NB4 (cell line): ENCODE measurements at places on chromosomes 5 and 9.

GRCh38 chr5:68818057-68818695 is 275.6 kb upstream of the SLC30A5 start:
- DNase-seq = no peak

DNA sequence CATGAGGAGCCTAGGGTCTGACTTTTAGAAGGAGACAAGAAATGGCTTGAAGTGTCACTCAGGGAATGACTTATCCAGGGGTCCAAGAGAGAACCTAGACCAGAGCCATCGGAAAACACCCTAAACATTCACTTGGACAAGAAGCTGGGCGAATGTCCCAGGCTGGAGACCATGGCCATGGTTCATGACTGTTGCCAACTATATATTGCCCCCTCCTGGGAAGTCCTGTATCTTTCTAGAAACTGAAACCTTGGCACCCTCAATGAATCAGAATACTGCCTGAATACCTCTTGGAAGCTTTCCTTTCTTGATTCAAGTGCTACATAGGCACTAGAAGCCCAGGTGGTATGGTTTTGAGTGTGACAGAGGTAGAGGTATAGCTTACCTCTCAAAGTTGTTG is 29.9 kb downstream of the TRMO start:
- no peak for DNase-seq

DNA sequence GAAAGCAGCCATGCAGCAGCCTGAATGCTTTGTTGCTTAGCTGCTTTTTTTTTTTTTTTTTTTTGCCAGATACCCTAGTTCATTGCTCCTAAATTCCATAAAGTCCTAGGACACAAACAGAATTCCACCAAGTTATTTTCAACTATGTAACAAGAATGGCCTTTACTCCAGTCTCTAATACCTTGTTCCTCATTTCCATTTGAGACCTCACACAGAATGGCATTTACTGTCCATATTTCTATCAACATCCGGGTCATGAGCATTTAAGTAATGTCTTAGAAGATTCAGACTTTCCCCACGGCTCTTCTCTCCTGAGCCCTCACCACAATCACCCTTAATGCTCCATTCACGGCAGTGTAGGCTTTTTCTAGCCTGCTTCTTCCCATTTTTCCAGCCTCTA is 31.7 kb upstream of the FBXW11 start:
- no peak for DNase-seq

GRCh38 chr5:111748304-111748763 is 8.7 kb downstream of the NREP start:
- DNase-seq = no peak

DNA sequence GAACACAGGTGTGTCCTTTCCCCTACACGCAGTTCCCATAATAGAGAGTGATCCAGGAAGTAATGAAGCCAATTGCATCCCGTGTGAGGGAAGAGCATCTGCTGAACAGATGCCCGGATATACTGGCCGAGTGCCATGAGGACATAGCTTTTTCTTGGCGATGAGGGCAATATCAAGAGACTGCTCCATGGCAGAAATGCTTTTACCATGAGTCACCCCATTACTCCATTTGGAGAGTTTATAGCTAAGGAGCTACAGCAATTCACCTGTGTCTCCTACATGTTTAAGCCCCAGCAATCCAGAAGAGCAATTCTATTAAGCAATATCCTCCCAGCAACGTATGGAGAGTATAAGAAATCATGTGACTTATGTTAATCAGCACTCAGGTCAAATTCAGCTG is 222.0 kb upstream of the KLF4 start:
- DNase-seq = no peak

DNA sequence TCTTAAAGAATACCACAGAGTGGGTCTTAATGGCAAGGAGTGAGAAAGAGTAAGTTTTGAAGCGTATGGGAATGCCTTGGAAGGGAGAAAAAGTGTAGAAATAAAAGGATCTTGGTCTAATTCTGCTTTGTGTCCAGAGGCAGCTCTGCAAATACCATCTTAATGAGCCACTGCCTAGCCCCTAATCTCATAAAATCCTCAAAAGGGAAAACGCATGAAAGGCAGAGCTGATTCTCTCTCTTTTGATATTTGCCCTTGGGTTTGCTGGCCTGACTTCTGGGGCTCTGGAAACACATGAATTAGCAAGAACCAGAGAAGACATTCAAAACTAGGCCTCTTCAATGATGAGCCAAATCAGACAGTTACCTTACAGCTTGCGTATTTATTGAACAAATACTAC is 28.1 kb downstream of the NREP start:
- no peak for DNase-seq
